ENCODE measurements at places on chromosomes 2 and 18.

DNA sequence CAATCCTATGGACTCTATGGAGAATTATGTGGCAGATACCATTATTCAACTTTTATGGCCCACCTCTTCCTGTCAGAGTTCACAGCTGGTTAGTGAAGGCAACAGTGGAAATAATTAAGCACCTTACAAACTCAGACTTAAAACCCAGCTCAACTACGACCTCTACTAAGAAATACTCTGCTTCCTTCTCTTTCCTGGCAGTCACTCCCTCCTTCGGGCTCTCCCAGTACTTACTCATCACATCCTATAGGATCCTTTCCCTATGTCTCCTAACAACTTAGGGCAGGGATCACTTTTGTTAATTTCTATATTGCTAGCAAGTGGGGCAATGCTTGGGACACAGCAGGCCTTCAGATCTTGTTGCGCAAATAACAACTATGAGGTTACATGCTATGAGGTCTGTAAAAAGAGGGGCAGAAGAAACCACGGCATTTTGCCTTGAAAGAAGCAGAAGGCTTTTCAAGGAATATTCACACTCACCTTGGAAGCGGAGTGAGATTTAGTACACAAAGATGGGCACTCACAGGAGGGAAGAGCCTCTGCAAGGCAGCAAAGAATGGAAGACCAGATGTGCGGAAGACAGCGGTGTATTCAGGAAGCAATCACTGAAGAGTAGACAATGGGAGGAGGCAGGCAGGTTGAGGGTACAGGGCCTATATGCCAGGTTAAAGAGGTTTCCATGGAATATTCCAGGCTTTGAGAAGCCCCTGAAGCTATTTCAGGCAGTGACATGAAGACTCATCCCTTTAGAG lies 2.1 kb downstream of the STK39 start:
- no peak for DNase-seq

- no peak for DNase-seq
These were observed 96.4 kb downstream of the ITGB1BP1 start for GRCh38 chr2:9326975-9327374.

DNA sequence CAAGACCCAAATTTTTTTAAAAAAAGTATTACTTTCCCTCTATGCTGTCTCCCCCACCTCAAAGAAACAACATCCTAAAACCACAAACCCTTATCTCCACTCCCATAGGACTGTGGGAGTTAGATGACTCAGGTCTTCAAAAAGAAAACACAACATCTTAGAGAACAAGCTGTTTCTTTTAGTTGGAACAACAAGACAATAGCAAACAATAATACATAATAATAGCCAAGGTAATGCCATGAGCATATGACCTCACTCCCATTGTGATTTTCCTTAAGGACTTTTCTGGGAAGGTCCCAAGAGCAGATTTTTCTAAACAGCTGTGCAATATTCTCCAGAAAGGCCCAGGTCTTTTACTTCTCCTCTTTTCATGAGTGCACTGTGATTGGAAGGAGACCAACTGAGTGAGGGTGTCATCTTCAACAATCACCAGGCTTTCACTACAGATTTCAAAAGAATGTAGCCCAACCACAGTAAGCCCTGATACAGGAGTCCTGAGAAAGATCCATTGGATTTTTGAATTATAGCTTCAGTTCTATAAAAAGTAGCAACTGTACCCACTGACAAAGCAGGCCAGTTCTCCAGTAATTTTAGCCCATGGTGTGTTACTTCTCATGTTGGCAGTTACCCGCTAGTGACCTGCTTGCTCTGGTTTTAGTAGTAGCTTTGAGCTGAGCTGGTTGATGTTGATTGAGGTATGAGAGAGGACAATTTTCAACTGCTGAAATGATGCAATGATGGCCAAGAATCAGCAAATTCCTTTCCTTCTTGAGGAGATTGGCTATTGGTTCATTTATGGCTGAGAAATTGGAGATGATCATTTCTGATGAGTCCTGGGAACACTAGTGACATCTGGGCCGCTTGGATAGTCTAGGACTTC lies 144.5 kb upstream of the TCF4 start:
- DNase-seq = no peak

DNA sequence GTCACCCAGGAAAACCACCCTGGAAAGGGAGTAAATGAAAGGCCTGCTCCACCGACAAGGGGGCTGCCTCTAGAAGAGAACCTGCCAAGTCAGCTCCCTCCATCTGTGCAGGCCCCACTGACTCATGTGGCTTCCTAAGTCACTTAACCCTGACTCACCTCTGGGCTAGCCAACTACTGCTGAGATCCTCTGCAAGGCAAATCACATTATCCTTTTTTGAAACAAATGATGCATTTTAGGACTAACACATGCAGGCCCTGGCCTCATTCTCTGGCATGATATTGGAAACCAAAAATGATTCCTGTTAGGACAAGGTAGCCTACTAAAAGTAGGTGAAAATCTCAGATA lies 474.6 kb downstream of the EPHA4 start:
- no peak for DNase-seq

- DNase-seq = no peak
These were observed 221.9 kb upstream of the RBBP8 start for GRCh38 chr18:22711192-22711685.

DNA sequence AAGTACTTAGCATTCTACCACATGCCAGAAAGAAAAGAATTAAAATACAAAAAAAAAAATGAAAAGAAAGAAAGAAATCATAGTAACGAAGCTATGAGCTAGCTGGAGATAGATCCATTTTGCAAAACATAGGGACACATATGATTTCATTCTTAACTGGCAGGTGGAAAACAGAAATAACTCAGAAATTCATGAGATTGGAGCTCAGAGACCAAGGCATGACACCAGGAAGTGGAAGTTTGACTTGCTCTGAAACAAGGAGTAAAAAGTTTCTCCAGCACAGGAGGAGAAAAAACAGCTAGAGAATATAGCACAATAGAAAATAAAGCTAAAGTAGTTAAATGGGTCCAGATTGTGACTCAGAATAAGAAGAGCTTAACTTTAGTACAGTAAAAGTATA lies 278.1 kb downstream of the ZEB2 start:
- no peak for DNase-seq

DNA sequence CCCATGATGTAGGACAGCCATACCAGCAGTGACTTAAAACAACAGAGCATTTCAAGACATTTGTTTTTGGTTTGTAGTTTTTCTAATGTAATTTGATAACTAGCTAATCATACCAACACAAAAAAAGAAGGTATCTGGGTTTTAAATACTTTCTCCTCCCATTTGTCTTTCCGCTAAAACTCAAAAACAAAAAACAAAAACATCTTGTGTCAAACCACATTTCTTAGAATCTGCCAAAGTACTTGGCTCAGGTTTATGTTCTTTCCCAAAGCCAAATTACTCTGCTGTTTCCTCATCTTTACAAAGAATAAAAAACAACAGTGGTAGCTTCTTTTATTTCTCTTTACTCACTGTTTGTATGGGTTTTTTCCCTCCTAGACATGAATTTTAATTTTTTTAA lies 71.5 kb downstream of the GREB1L start:
- no peak for DNase-seq

GRCh38 chr2:86226070-86226469 lies 26.8 kb downstream of the MRPL35 start:
- DNase-seq = no peak

DNA sequence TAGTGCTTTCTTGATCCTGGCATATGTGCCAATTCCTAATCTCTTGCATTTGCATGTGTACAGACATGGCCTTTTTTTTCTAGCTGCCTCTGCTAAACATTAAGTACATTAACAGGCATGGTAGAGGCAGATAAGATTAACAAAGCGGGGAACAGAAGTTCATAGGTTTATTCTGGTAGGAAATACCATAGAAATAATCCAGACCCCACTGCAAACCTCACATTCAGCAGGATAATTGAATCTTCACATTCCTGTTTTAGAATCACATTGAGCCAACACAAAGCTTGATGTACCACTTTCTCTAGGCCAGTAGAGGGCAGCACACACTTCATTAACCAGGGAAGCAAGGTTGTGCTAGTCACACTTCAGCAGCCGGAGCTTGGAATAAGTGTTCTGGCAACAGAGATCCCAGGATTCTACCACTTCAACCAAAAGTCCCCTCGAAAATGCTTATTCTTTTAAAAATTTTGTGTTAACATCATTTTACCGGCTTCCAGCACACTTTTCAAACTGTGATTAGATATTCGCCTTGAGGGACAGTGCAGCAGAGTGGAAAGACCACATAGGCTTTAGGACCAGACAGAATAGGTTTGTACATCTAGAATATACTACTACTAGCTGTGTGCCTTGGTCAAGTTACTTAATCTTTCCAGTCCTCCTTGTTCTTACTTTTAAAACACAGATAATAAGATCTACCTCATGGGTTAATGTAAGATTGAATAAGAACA lies 420.2 kb upstream of the CHST9 start:
- DNase-seq = peak; percentile 32

GRCh38 chr2:120489023-120489422 lies 143.1 kb downstream of the INHBB start:
- DNase-seq = no peak

DNA sequence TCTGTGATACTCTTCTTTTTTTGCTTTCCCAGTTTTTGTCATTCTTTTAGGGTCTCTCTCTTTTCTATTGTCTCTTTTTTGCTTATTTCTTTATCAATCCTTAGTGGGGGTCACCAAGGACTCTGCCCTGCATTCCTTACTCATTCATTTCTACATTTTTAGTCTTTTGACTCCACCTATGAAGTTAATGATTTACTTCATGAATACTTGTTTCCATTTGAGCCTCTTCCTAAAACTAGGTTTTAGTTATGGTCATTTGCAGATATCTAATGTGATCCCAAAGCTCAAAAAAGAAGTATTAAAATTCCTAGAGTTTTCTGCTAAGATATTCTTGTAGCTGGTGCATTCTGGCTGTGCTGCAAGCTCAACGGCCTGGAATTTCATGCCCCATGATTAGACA lies 149.3 kb upstream of the AQP4 start:
- DNase-seq = no peak

Measured in NCI-H524 treated with DMSO at 0.1 percent for 48 hours (cell line).